ENCODE measurements at places on chromosomes 4 and X.

- no peak for DNase-seq
These were observed 151.1 kb upstream of the TBC1D9 start for GRCh38 chr4:140906993-140907962.

DNA sequence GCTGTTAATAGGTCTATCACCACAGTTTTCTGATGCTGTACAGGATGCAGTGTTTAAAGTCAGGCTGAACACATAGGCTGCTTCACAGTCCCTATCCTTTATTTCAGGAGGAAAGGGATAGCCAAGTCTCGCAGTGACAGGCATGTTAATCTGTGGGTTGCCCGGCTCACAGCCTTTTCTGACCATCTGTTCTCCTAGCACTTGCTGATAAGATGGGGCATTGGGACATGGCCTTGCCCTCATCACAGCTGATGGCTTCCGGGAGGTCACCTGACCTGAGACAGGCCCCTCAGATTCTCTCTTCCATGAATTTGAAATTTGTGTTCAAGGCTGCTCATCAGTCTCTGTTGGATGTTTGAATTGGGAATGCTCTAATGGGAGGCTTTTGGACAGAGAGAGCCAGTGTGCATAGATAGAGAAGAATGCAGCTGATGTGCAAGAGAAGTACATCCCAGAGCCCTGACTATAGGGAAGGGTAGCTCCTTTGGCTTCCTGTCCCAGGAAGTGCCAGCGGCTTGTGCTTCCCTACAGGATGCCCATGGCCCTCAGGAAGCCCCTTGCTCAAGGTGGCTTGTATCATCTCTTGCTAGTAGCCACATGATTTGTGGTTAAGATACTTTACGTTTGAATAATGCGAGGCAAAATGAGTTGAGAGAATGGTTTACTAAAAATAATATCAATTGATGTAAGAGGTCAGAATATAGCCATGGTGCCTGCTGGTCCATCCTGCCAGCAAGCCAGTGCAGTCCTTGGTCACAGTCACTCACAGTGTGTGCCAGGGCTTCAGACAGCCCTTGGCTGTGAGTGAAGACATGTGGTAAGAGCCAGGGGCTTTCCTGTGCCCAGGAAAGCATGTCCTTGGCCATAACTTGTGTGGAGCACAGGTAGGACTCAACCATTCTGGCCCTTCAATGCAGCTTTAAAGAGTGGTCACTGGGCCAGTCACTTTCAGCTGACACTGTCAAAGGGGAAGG is 88.6 kb downstream of the TSPAN7 start:
- no peak for DNase-seq

GRCh38 chr4:100391086-100391485 is 126.7 kb downstream of the EMCN start:
- DNase-seq, result no peak

DNA sequence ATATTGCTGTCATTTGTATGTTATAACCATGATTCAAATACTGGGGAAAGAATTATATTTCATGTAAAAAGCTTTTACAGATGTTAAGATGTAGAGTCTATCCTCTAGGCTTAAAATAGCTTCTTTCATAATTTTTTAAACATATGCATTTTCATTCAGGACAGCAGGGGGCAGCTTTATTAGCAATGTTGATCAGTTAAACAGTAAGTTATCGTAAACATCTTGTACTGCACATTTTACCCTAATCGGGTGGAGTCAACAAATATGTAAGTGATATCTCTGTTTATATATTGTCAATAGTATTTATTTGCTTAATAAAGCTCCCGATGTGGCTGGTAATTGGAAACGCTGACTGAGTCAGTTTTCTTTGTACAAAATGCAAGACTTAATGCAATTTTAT is 142.5 kb upstream of the MED14 start:
- no peak for DNase-seq

- DNase-seq, result no peak
These were observed 22.2 kb downstream of the TMEM184C start for GRCh38 chr4:147639388-147639787.

DNA sequence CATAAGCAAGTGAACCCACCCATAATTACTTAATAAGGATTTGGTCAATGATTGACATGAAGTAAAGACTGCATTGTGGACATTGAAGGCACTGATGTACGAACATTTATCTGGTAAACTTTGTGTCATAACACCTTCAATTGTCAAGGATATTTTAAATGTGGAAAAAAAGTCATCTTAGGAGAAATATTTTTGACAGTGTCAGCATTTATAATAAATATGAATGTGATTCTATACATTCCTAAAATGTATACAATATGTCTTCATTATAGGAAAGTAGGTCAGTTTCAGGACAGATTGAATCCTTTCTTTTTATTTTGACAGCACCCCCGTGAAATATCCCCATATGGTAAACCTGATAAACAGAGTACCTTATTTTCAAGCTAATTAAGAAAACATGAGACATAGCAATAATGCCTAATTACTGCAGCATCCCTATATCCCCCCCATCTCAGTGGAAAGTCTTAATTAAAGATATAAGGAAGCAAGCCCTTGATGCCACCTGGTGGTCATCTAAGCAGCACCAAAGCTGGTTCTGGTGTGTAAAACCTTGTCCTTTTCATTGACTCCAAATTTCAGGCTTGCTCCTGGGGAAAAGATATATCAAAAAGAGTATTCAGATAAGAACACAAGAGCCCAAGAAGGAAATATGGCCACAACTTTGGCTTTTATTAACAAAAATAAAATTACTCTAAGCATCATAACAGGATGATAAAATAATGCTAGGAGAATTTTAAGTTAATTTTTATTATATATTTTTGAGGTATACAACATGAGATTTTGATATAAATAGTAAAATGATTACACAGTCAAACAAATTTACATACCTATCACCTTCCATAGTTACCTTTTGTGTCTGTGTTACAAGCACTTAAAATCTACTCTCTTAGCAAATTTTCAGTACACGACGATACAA is 379.7 kb downstream of the TLL1 start:
- DNase-seq, result no peak

DNA sequence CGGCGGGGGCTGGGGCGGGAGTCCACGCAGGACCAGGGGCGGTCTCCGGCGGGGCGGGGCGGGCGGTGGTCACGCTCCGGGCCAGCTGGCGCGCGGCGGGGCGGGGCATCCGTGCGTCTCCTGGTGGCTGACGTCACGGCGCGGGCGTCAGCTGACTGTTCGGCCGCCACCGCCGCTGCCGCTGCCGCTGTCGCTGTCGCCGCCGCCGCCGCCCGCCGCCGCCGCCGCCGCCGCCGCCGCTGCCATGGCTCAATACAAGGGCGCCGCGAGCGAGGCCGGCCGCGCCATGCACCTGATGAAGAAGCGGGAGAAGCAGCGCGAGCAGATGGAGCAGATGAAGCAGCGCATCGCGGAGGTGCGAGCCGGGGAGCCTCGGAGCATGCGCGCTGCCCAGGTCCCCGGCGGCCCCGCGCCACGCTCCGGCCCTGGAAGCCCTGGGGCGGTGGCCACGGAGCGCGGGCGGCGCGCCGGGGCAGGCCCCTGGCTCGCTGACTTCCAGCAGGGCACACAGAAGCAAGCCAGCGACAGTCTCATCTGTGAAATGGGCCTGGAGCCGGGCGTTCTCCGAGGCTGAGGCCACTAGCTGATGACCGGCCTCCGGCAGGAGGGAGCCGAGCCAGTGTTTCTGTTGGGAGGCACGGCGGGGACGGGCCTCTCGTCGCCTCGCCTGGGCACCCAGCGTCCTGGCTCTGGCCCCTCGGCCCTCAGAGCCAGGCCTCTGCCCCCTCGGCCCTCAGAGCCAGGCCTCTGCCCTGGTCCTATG is at the start of gene FAM50A:
Gene FAM50A (plus strand): TSS at position 150 of the 763 bp plus-strand sequence. CDS start 95 bp downstream, at position 245.
- DNase-seq, result peak; percentile 79

GRCh38 chr4:25978327-25978726 is 64.3 kb downstream of the SMIM20 start:
- no peak for DNase-seq
